ENCODE measurements at places on chromosomes 11 and 22.

DNA sequence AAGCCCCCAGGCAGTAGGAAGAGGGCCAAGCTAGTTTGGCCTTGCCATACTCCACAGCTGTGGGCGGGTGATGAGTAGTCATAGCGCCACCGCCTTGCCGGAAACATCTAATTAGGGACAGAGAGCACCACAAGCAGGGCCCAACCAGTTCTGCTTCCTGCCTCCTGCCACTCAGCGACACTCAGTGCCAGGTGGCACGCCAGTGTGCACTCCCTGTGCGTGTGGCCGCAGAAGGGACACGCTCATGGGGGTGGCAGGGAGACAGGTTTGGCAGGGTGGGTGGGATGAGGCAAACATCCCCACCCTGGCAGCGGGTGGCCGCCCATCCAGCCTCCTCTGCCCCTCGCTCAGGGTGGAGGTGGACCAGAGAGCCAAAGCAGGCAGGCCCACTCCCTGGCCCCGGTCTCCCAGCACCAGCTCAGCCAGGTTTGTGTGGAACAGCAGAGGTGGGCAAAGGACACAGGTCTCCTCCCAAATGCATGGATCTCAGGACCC is 4.9 kb downstream of the OVOL1 start:
- DNase-seq, result no peak

- DNase-seq, result peak; percentile 99
Measured at GRCh38 chr11:117199053-117199915, at the start of gene TAGLN. TSS of gene TAGLN (plus strand) at chr11:117199370. CDS start at chr11:117203014, 3,644 bp downstream.

DNA sequence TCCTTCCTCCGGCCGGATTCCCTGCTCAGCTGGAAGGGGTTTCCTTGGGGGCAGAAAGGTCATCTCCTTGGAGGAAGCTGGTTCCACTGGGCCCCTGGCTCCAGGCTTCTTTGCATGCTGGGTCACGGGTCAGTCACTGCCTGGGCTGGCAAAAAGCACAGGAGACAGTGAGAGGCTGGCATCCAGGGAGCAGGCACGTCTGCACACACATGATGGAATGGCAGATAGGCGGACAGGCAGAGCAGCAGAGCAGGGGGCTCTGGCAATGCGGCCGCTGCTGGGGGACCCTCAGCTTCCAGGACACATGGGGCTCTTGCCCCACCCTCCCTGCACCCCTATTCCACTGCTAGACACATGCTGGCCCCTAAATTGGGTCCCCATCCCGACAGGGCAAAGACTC is 40.4 kb downstream of the C11orf58 start:
- no peak for DNase-seq

- DNase-seq, result no peak
Measured at GRCh38 chr22:44547371-44547770, 49.3 kb upstream of the RTL6 start.

- DNase-seq, result no peak
Measured at GRCh38 chr11:8110396-8110795, 29.4 kb downstream of the TUB start.

GRCh38 chr11:64268893-64269539 is 15.4 kb downstream of the BAD start:
- peak; percentile 89 for DNase-seq

GRCh38 chr22:43313890-43314474 is 29.2 kb downstream of the SCUBE1 start:
- DNase-seq, result no peak

- no peak for DNase-seq
Measured at GRCh38 chr11:114953039-114953438, 274.7 kb downstream of the NXPE2 start.

DNA sequence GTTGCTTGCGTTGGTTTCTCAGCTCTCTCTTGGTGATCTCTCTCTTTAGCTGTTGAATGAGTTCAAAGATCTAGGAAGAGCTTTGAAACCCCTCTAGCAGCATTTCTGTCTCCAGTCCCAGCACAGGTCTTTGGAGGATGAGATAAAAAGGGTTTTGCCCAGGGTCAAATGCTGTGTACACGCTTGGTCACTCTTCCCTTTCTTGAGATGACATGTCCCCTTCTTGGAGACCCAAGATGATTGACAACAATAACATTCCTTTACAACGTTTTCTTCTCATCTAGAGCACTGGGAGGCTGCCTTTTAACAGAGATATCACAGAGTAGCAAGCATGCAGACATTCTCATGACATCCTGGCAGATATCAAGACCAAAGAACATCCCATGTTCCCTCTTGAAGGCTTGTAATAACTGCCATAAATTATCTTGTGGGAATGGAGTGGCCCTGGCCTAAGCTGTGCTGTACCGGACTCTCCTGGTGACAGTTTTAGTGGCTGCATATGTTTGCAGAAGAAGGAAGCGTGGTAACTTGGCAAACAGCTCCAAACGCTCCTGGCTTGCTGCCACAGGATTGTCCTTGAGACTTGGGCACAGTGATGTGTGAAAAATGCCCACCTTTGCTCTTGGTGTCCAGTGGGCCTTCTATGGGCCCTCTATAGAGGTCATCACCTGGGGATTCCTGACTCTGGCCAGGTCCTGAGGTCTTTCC is 107.8 kb downstream of the PTPRJ start:
- no peak for DNase-seq

DNA sequence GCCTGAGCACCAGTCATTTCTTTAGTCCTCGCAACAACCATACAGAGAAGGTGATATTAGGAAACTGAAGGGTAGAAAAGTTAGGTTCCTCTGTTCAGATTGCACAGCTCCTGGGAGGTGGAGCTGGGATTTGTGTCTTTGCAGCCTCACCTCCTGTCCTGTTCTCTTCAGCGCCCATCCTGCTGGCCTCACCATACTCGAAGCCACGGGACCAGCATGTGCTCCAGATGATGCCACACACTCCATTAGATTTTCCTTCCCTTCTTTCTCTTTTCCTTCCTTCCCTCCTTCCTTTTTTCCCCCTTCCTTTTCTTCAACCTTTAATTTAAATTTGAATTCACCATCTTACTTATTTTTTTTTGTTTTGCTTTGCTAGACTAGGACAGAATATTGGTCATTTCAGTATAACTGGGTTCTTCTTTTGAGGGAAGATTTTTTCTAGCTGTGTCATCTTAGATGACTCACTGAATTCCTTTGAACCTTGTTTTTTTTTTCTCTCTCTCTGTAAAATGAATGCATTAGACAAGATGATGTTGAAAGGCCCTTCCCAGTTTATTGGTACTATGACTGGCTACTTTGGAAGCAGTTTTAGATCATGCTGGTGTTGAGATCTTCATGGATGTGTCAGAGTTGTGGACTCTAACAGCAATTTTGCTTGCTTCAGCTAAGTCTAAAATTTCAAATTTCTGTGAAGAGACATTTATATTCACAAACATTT is 662.5 kb upstream of the TENM4 start:
- no peak for DNase-seq

DNA sequence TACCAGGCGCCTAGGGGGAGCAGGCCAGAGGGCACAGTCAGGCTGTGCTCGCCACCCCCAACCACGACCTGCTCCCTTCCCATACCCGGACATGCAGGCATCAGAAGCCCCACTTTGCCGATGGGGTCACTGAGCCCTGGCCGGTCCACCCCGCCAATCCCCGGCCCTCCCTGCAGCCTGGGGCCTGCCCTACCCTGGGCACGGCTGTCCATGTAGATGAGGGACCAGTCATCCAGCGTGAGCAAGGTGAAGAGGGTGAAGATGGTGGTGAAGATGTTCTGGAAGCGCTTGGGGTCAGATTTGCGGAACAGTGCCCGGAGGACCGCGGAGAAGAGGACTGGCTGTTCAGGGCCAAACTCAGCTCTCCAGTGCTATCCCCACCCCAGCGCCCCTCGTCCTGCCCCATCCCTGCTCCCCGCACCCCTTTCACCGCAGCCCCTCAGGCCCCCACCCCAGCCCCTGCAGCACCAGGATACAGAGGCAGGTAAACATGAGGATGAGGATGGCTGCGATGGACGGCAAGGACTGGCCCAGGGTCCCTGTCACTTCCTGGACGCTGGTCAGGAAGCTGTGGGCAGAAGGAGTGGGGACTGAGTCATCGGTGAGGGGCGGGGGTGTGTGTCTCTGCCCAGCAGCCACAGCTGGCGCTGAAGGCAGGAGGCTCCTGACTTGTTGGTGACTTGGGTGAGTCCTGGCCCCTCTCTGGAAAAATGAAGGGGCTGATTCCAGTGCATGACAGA is 5.5 kb downstream of the CATSPER1 start:
- DNase-seq, result no peak

- no peak for DNase-seq
Measured at GRCh38 chr11:122706291-122707088, 51.0 kb downstream of the UBASH3B start.

- DNase-seq, result peak; percentile 67
Measured at GRCh38 chr11:70074746-70075145, 3.4 kb upstream of the ANO1 start.

DNA sequence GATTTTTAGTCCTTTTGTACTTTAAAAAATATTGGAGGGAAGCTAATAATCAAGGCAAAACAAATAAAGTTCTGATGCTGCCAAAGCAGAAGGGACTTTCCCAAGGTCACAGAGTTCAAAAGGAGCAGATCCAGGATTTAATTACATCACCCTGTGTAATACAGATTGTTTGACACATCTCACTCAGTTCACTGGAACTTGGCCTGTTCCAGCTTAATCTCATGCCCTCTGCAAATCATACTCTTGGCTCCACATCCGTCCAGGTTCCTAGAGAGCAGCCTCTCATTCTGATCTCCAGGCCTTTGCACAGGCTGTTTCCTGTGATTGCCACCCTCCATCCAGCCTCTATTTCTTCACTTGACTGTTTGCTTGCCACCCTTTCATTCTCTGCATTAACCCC is 151.7 kb downstream of the SPON1 start:
- no peak for DNase-seq

DNA sequence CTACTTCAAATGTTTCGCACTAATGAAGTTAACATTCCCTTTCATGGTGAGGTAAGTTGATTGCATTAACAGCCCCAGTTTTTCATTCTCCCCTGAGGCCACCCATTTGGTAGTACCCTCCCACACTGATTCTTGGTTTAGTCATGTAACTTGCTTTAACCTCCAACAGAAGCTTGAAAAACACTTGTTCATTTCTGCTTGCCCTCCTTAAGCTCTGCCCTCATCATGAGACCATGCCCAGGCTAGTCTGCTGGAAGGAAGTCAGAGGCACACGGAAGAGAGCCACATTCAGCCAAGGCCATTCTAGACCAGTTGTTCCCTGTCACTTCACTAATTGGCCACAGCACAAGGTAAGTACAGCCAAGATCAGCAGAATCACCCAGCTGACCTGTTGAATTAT is 50.7 kb upstream of the CD44 start:
- DNase-seq, result no peak

- DNase-seq, result no peak
Measured at GRCh38 chr11:14318581-14318981, 40.4 kb downstream of the RRAS2 start.

GRCh38 chr11:64121663-64122410 is 44.1 kb downstream of the MACROD1 start:
- no peak for DNase-seq

GRCh38 chr11:116272181-116272789 is 500.5 kb downstream of the BUD13 start:
- no peak for DNase-seq

GRCh38 chr11:9680028-9680427 is 16.2 kb downstream of the SWAP70 start:
- DNase-seq, result no peak

GRCh38 chr11:91023731-91024130 is 800.9 kb upstream of the CHORDC1 start:
- DNase-seq, result no peak

- DNase-seq, result no peak
Measured at GRCh38 chr11:13928566-13929251, 33.8 kb upstream of the SPON1 start.

Measured in coronary artery (tissue), 2 donors.